ENCODE measurements at places on chromosomes 13 and 19. TPM values are rescaled to one million over a fixed set of nuclear protein-coding genes. Genes with fewer than 3 reads are reported as not detected.
A peak's percentile ranks its signal among the peaks of the same experiment; 100 is the strongest.

GRCh38 chr19:6222884-6223283 lies 56.9 kb downstream of the MLLT1 start:
- H3K4me3 ChIP-seq = no peak overlapping the region
- no peak overlapping the region for H3K27ac ChIP-seq
- peaks cover 20% of the 10 kb centered on the region for H3K4me1 ChIP-seq
- DNase-seq = peak; percentile 73
- H3K36me3 ChIP-seq = peaks cover 54% of the 10 kb centered on the region

- peaks cover 32% of the 10 kb centered on the region for H3K4me1 ChIP-seq
- H3K27ac ChIP-seq = peak overlapping the region; percentile 45
- DNase-seq = no peak
- H3K36me3 ChIP-seq = no peaks in the 10 kb centered on the region
- H3K4me3 ChIP-seq = no peak overlapping the region
Observed at GRCh38 chr13:50714891-50715290, 128.6 kb downstream of the DLEU7 start.

GRCh38 chr13:18959996-18960395 lies 221.6 kb downstream of the TUBA3C start:
- no peaks in the 10 kb centered on the region for H3K27me3 ChIP-seq
- H3K4me3 ChIP-seq = no peak overlapping the region
- DNase-seq = no peak
- H3K36me3 ChIP-seq = no peaks in the 10 kb centered on the region
- H3K27ac ChIP-seq = no peak overlapping the region

- no peak for DNase-seq
- H3K27me3 ChIP-seq = no peaks in the 10 kb centered on the region
- no peaks in the 10 kb centered on the region for H3K4me1 ChIP-seq
Observed at GRCh38 chr19:10454267-10454666, 33.9 kb downstream of the PDE4A start.

DNA sequence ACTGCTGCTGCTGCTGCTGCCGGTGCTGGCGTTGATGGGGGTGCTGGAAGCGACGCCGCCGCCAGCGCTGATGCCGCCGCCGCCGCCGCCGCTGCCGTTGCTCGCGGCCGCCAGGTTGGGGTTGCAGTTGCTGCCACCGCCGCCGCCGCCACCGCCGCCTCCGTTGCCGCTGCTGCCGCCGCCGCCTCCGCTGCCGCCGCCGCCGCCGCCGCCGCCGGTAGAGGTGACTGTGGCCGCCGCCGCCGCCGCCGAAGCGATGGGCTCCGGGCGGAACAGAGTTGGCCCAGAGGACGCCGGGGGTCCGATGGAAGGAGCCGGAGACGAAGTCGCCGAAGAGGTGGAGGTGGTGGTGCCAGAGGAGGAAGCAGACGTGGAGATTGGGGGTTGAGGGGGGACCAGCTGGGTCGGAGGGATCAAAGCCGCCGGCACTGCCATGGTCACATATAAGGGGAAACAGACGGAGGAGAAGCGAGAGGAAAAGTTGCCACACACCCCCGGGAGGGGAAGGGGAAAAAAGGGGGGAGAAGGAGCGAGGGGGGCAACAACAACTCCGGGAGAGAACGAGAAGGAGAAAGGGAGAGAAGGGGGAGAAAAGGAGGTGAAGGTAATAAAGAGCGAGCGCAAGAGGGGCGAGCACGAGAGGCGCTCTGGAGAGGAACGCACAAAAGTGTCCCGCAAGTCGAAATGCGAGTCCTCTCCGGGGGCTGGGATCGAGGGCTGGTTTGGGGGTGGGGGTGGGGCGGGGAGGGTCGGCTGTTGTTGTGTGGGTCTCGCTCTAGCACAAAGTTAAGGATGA lies 471 bp downstream of the DACH1 start:
- peaks cover 15% of the 10 kb centered on the region for H3K27me3 ChIP-seq
- peak overlapping the region; percentile 82 for H3K4me3 ChIP-seq
- DNase-seq = peak; percentile 88
- H3K4me1 ChIP-seq = no peaks in the 10 kb centered on the region
- peak overlapping the region; percentile 91 for H3K27ac ChIP-seq
- no peaks in the 10 kb centered on the region for H3K36me3 ChIP-seq

DNA sequence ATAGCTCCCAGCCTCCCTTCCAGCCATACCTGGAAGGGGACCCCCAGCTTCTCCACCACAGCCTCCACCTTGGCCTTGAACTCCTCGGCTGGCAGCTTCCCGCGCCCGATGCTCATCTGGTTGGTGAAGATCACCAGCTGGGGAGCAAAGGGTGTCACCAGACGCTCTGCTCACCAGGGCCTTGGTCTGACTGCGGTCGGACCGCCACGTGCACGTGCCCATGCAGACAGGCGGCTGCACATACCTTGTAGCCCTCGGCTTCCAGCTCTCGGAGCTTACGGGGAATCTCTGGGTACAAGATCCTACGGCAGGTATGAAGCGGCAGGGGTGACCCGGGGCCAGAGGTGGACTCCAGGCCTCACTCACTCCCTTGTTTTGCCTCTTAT lies 3.4 kb downstream of the PNKP start:
- peaks cover 44% of the 10 kb centered on the region for H3K4me1 ChIP-seq
- no peak overlapping the region for H3K27ac ChIP-seq
- peak; percentile 77 for DNase-seq
- no peaks in the 10 kb centered on the region for H3K27me3 ChIP-seq
- peaks cover 54% of the 10 kb centered on the region for H3K36me3 ChIP-seq
- no peak overlapping the region for H3K4me3 ChIP-seq

DNA sequence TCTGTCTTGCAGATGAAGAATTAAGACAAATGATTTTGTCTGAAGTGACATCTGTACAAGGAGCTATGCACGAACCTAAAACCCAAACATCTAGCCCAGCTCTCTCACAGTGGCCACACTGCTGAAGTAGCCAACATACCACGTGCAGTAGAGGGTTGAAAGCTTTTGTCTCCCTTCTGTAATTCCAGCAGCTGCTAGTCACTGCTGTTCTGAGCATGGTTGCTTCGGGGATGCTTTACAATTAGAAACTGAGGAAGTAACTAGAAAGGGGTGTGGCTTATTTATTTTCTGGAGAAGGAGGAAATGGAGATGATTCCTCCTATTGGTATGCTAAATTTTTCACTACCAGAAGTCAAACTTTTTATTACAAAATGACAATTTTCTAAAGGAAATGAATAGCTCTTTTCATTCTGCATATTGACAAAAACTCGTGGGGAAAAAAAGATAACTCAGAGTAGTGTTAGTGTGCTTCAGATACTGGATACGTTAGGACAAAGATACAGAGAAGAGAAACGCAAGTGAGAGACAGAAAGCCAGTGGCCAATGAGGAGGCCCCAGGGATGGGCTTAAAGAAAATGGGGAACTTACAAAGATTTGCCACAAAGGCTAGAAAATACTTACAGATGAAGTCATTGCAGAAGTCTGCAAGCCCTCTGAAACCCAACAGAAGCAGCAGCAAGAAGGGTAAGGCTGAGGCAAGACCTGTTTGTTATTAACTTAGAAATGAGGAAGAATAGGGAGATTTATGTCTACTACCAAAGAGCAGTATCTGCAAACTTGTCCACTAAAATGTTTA lies 192.7 kb upstream of the MIR17HG start:
- no peaks in the 10 kb centered on the region for H3K36me3 ChIP-seq
- no peaks in the 10 kb centered on the region for H3K27me3 ChIP-seq
- no peak for DNase-seq
- peak overlapping the region; percentile 45 for H3K27ac ChIP-seq

DNA sequence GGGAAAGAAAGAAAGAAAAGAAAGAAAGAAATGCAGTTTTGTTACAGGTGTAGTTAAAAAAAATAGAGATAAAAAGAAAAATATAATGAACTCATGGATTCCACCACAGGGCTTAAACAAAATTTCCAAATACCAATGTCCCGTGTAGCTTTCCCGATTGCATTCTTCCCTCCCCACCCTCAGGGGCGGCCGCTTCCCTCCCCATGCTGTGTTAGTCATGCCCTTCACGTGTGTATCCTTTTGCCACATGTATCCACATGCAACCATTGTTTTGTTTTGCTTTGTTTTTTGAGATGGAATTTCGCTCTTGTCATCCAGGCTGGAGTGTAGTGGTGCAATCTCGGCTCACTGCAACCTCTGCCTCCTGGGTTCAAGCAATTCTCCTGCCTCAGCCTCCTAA lies 3.6 kb upstream of the KMT5C start:
- DNase-seq = no peak
- no peak overlapping the region for H3K4me3 ChIP-seq
- H3K27me3 ChIP-seq = no peaks in the 10 kb centered on the region
- H3K27ac ChIP-seq = no peak overlapping the region
- H3K4me1 ChIP-seq = peaks cover 15% of the 10 kb centered on the region

GRCh38 chr13:39888865-39889810 lies 233.7 kb downstream of the COG6 start:
- no peaks in the 10 kb centered on the region for H3K36me3 ChIP-seq
- H3K27ac ChIP-seq = no peak overlapping the region
- H3K4me1 ChIP-seq = no peaks in the 10 kb centered on the region

DNA sequence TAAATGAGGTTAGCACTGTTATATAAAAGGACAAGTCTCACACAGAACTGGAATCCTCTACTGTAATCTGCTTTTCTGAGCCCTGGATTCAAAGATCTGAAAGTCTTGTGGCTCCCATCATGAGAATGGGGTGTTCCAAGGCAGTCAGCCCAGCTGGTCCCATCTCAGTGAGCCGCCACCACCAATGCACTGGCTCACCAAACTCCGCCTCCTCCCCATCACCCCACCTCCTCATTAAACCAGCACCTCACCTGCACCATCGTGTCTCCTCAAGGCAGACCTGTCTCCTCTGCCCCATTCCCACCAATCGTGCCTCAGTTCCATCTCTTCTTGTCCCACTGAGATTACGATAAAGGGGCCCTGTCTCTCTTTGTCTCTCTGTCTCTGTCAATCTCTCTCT lies 166.7 kb downstream of the USP12 start:
- peak; percentile 56 for DNase-seq
- peaks cover 21% of the 10 kb centered on the region for H3K27me3 ChIP-seq
- no peaks in the 10 kb centered on the region for H3K36me3 ChIP-seq
- no peak overlapping the region for H3K27ac ChIP-seq

DNA sequence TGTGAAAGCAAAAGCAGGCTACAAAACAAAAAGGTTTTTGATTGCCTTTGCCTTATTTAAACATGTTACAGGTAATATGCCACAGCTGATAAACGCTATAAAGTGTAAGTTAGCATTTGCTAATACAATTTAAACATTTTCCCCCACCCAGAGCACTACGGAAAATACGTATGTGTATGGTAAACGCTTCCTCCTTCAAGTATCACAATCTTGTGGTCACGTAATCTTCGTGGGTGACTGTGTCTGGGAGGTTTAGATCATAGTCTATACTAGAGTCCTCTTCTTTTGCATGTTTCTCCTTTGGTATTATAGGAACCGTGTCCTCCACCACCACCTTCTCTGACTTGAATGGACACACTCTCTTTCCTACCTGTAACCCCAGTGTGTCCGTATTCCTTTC lies 38.1 kb upstream of the POSTN start:
- H3K27me3 ChIP-seq = no peaks in the 10 kb centered on the region
- H3K36me3 ChIP-seq = no peaks in the 10 kb centered on the region
- no peak overlapping the region for H3K27ac ChIP-seq
- no peak for DNase-seq
- H3K4me3 ChIP-seq = no peak overlapping the region

Gene MYO1F
- total RNA-seq = 234 TPM

Gene NALCN
- not detected for total RNA-seq

Gene IGSF23
- not detected for total RNA-seq

Gene SLAIN1
- 21.6 TPM for total RNA-seq
